ENCODE measurements at places on chromosomes 7 and 10.

DNA sequence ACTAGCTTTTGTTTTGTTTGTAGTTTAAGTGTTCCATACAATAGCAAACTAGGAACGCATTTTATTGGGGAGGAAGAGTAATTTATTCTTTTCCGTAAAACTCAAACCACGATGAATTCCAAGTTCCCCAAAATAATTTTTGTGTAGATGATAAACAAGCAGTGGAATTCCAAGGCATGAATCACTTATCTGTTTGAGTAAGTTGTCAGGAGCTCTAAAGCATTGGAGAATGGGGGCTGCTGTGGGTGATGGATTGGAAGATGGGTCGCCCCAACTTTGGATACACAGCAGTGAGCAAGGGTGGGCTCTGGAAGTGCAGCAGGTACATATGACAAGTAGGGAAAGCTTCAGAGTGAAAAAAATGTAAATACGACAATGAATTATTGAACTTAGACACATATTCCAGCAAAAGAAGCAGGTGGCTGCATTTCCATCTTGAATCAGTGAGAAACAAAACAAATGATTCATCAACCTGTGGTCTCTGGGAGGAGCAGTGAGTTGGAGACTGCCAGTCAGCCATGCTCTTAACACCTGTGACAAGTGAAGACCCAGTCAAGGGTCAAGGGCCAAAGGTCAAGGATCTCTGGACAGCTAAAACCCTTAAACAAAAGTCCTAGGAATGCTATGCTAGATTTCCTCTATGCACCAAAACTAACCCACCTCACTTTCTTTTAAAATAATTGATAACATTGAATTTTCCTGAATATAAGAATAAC is 34.2 kb upstream of the ADRB1 start:
- DNase-seq, result no peak

DNA sequence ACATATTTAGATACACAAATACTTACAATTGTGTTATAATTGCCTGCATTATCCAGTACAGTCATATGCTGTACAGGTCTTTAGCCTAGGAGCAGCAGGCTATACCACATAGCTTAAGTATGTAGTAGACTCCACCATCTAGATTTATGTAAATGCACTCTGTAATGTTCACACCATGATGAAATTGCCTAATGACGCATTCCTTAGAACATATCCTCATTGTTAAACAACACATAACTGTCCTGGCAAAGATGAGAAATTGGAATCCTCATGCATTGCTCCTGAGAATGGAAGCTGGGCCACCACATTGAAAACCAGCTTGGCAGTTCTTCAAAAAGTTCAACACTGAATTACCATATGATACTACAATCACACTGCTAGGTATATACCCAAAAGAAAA is 1002.8 kb upstream of the CELF2 start:
- DNase-seq, result no peak

DNA sequence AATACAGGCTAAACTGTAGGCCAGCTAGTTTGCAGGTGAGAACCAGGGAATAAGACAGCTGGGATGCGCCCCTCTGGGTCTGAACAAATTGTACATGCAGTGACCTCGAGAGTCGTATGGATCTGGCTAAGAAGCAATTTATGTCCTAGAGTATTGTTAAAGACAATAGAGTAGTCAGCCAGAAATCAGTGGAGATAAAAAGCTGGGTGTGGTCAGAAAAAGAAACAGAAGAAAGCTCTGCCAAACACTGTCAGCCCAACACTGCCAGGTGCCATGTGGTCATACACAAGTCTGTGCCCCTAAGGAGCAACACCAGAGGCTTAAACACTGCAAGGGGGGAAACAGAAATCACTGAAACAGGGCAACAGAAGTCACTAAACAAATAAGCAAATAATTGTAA is 62.2 kb downstream of the CNOT4 start:
- no peak for DNase-seq

GRCh38 chr10:125708971-125709503 is 10.5 kb upstream of the EDRF1 start:
- no peak for DNase-seq

- no peak for DNase-seq
Observed at GRCh38 chr10:76192151-76192550, 760.7 kb downstream of the LRMDA start.

DNA sequence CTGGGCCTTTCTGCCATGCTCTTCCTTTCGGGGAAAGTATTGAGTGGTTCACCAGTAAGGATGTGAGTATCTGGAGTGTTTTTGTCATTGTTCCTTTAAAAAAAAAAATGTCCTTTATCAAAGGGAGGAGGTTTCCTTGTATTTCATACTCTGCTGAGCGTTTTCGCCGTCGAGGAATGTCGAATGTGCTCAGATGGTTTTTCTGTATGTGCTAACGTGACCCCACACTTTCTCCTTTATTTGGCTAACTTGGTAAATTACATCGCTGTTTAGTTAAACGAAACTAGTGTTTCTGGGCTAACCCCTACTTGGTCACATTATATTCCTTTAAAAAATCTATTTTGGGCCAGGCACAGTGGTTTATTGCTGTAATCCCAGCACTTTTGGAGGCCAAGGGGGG is 45.9 kb downstream of the INPP5A start:
- DNase-seq, result no peak

GRCh38 chr10:112409755-112410154 is 35.8 kb downstream of the ACSL5 start:
- no peak for DNase-seq

DNA sequence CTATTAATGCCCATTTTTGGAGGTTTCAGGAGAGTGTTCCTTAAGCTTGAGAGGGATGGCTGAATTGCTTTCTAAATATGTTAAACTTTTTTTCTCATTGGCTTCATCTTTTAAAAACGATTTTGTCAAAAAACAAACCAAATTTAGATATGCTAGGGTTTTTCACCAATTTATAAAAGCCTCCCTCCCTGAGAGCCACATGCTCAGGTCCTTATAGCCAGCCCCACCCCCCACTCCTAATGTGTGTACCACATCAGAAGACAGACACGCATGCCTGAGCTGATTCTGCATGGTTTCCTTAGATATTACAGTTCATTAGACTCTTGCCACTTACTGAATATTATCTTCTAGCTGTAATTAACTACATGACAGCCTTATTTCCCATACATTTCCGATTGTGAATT is 2.0 kb downstream of the CUL1 start:
- DNase-seq, result no peak

- no peak for DNase-seq
Observed at GRCh38 chr7:155885167-155886155, 73.2 kb upstream of the SHH start.

GRCh38 chr10:122363722-122364463 is 10.6 kb upstream of the PLEKHA1 start:
- no peak for DNase-seq

GRCh38 chr10:24894728-24895127 is 57.7 kb downstream of the PRTFDC1 start:
- DNase-seq, result no peak

DNA sequence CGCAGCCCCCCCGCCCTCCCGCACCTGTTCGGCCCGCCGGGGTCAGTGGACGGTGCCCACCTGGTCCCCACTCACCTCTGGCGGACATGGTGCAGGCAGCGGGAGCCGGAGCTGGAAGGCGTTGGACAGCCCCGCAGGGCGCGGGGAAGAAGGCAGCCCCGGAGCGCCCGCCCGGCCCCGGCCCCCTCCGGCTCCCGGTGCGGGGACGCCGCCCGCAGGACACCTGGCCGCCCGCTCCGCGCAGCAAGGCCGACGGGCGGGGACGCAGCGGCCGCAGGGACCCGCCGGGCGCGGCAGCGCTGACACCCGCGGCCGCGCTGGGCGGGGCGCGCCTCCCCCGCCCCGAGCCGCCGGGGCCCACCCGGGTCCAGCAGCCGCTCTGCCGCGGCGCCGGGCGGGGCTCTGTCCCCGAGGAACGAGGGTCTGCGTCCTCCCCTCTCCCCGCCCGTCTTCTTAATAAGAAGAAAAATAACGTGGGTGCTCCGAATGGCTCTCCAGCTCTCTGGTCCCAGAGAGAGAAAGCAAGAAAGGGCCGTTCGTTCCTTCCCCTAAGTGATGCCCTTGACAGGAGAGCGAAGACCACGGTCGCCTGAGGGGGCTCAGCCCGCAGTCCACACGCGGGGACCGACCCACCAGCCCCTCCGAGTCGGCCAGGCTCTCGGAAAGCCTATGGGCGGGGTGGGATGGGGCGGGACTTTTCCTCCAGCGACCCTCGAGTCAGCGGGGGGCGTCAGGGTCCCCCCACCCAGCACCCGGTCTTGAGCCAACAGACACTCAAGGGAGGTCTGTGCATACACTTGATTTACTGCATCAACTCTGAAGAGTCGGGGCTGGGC is 53.4 kb upstream of the FHIP2A start:
- no peak for DNase-seq

Measured in stimulated activated CD8-positive, alpha-beta memory T cell treated with anti-CD3 and anti-CD28 coated beads, Interleukin-7, amount 100 ng/mL, for 48 hours (primary cell).